ENCODE measurements at places on chromosomes 5 and 9.

GRCh38 chr5:32843531-32843895 is 132.4 kb downstream of the NPR3 start:
- DNase-seq = no peak

- DNase-seq = no peak
These were observed 115.0 kb upstream of the CACNA1B start for GRCh38 chr9:137762414-137763061.

DNA sequence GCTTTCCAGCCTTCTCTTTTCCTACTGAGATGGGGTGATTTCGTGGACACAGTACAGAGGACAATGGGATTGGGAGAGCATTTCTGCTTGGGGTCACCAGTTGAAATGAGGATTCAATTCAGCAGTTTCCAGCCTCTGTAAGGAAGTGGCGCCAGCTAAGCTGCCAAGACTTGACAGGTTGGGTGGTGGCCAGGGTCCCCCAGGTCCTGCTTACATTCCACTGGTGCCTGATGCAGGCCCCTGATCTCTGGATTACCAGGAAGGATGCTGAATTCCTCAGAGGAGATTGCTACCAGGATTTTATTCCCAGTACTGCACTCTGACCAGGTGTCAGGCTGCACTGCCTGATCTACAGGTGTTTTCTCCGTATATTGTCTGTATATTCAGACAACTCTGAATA is 119.7 kb downstream of the PSD2 start:
- DNase-seq = no peak

DNA sequence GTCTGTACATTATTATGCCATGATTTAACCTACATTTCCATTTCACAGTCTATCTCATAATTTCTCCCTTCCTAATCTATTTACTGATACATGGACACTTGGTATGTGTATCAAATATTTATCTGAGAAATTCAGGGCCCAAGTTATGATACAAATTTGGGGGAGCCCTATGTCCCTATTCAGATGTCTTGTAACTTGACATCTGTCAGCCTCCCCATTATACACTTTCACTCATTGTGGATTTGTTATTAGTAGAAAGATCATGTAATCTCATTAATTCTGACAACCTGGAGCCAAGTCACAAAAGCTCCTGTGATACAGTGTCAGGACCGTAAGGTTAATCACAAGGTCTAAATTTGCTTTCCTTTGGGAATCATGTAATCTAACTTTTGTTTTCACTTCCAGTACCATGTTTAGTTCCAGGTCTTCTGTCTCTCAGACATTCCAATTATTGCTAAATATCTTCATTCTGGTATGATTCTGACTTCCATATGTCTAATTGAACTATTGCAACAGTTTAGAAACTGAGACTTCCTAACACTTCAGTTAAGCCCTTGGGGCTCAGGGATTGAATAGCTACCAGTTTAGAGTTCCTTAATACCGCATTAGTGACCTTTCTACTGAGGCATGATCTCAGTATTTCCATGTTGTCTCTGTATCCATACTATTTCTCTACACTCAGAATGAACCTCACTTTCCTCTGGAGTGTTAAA is 182.9 kb upstream of the NUDT12 start:
- DNase-seq = no peak

DNA sequence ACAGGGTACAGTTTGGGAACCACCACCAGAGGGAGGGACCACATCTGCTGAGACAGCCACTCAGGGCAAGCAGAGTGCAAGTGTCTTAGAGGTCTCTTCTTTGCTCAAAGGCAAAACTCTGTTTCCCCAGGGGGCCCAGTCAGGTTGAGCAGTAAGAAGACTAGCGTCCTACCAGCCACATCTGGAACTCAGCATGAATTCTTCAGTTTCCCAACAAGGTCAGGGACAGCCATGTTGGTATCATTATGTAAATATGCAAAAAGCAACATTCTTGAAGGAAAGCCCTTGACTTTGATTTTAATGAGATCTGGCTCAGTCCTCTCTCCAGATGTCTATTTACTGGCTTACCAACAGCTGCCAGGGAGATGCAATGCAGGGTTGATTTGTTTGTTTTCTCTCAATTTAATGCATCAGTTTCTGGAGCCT is 46.7 kb downstream of the TGFBI start:
- DNase-seq = no peak

DNA sequence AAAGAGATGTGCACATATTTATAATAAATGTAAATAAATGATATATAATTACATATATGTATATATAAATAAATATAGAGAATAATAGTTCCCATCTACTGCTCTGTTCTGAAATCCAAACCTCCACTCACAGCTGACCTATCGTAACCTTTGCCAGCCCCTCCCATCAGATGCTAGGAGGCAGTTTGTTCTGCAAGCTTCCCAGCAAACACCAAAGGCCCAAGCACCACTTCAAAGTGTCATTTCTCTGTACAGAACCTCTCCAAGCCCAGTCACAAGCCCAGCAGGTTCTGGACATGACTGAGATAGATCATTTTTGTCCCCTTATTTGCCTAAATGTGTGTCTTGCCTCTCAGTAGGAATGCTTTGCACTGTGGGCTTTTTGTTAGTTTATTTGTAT is 62.4 kb downstream of the MFAP3 start:
- DNase-seq = no peak

DNA sequence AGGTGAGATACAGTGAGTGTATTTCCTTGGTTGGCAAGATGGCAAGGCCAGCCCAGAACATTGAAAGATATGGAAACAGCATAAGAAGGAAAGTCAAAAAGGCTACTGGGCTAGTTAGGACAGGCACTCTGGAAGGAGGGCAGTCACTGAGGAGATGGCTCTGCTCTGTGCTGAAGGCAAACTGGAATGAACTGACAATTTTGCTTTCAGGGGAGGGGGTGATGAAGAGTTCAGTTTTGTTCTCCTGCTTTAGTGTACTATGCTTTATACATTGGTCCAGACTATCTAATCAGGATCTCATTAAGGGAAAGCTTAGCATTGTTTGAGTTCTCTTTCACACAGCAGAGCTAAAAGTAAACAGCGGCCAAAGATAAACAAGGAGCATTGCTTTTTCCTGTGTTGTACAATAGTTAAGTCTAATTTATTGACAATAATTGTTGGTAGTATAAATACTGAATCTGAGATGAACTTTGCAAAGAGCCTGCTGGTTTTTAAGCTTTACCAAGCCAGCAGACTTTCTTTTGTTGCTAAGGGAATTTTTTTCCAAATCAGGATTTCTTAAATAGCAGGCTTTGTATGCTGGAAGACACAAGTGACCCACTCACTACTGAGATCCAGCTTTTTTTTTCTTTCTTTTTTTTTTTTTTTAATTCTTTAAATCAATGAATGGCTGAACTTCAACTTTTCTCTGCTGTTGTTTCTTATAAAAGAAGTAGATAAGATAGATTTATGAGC is 355.5 kb downstream of the ARRDC3 start:
- no peak for DNase-seq

DNA sequence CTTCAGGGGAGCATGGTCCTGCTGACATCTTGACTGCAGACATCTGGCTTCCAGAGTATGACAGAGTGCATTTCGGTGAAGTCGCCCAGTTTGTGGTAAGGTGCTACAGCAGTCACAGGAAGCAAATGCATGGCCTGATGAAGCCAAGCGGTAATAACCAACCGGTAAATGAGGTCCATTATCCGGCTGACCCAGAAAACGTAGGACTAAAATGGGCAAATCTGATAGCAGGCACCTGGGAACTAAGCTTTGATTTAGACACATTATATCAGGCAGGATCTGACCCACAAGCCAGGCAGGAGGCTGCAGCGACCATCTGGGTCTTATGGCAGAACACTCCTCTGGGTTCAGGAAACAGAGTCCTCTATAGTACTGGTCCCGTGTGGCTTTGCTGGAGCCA is 454.6 kb downstream of the GADD45G start:
- no peak for DNase-seq

DNA sequence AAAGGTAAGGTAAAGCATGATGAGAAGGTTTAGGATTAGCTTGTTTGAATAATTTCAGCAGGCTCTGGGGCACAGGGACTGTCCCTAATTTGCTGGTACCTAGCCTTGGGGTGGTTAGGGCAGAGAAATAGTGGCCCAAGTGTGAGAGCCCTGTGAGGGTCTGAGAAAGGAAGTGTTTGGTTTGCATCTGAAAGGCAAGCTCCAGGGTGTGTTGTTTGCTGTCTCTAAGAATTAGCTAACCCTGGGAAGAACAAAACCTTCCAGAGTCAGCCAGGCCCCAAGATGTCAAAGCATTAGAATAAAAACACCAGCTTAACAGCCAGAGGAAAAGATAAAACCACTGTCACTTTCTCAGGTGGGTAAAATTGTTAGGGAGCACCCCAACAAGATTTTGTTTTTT is 31.0 kb downstream of the TMEM252 start:
- no peak for DNase-seq

DNA sequence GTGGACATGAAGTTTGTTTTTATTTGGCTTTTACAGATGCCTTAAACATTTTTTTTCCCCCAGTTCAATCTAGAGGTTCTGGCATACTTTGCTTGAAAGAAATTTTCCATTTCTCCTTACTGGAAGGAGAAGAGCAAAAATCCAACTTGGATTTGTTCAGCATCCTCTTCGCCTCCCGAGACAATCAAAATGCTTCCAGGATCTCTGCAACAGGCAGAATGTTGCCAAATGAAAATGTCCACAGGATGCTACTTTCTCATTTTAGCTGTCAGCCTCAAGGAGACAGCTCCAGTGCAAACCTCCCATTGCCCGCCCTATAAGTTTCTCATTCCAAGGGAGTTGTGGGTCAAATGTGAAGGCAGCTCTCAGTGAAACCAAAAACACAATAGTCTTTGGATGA is 1972.1 kb downstream of the MAT2B start:
- DNase-seq = no peak

DNA sequence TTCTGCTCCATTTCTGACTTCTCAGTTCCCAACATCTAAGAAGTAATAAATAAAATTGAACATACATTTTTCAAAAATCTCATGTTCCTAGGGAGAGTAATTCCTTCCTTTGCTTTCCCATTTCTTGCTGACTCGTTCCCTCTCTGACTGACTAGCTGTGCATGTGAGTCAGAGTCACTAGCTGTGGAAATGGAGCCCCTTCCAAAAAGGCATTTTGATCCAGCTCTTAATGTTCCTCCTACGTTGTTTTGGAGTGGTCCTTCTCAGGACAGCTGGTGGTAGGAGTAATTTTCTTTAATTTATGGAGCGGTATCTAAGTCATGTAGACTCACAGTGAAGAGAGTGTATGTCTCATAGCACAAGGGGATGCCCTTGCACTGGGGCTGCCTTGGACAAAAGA is 460.2 kb downstream of the GADD45G start:
- DNase-seq = no peak

- no peak for DNase-seq
These were observed 587.4 kb downstream of the PRELID2 start for GRCh38 chr5:145247745-145248040.

DNA sequence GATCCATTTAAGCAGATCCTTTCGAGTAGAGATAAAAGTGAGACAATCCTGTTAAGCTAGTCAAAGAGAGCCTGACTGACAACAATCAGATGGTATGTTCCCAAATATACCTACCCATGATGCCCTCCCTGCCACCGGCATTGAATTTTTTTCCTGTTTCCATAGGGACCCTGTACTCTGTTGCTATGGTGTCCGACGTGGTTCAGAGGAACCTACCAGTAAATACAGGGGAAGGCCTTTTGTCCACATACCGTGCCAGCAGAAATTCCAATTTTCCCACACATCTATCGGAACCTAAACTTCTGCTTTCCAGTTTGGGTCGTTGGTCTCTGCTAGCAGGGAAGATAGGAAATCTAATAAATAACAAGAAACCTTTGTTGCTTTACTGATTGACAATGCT is 64.7 kb downstream of the MEGF10 start:
- DNase-seq = no peak

DNA sequence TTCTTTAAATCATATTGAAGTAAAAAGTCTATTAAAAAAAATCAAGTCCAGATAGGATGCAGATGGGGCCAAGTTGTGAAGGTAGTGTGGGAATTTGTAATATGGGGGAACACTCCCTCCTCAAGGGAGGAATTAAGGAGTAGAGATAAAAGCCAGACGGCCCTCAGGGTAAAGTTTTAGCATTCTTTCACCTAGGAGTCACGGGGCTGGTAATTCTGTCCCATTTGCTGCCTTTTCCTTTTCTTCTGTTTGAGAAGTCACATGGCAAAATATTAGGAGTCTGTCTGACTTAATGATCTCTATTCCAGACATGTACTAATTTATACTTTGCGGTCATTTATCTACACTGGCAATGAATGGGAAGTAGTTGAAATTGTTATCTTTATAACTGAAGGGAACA is 61.9 kb downstream of the SNX24 start:
- DNase-seq = no peak

GRCh38 chr5:138506370-138507306 is 36.4 kb downstream of the ETF1 start:
- DNase-seq = no peak

DNA sequence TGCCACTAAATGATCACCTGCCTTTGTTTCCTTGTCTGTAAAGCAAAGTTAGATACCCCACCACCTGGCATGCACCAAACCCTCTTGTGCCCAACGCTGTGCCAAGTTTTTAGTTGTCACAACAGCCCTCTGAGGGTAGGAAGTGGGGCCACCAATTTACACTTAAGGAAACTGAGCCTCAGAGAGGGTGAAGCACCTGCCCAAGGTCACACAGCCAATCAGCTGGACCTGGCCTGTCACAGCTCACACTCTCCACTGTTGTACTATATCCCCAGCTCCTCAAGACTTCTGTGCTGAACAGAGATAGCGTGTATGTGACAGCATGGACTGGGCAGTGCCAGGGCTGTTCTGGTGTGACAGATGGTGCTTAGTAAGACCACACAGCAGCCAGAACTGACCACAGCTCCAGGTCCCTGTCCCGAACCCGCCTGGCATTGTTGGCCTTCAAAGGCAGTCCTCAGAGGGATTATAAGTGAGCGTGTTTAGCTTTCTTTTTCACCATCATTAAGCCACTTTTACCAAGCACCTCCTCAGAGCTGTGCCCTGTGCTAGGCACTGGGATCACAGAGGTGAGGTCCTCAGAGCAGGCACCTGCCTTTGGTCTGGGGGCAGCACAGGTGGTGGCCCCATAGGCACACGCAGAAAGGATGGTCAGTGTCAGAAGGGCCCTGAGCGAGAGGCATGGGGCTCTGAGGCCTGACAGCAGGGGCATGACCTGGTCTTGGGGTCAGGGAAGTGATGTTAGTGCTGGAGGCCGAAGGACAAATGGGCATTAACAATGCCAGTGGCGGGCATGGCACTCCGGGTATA is 71.1 kb downstream of the COL27A1 start:
- no peak for DNase-seq

- DNase-seq = no peak
These were observed 989.8 kb downstream of the TLE1 start for GRCh38 chr9:80699511-80699998.

- DNase-seq = no peak
These were observed 130.9 kb downstream of the DOCK2 start for GRCh38 chr5:169767938-169768337.

DNA sequence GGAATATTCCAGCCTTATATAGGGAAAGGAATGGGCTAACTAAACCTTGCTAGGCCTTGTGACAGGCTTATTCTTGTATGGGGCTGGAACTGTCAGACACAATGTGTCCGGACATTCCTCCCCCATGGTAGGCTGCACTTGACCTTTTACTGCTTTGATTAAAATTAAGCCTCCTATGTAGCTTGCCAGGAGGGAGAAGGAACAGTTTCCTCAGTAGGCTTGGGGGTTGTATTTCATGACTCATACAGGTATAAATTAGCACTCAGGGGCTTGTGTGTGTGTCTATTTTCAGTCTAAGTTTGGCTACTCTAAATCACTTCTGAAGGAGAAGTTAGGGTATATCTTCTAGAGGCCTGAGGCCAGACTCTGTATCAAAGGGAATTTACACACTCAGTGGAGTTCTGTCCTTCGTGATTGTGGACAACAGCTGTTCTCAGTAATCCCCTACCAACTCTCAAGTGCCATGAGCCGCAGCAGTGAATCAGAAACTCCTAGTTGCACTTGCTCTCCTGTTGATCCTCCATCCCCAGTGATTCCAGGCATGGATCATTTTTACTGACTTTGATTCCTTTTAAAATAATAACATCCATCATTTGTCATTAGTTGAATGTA is 16.4 kb downstream of the ADAMTS16 start:
- DNase-seq = no peak
